ENCODE measurements at places on chromosomes 2 and 18. TPM values are rescaled to one million over a fixed set of nuclear protein-coding genes. Genes with fewer than 3 reads are reported as not detected.

The GCG gene
- total RNA-seq, result not detected

The C2orf81 gene
- 0.13 TPM for total RNA-seq

The MALT1 gene
- total RNA-seq, result 27.0 TPM

The TRAPPC8 gene
- total RNA-seq, result 68.9 TPM

The SYT4 gene
- total RNA-seq, result not detected

All from bladder microvascular endothelial cell (primary cell).